ENCODE measurements at places on chromosomes 4 and X. TPM values are rescaled to one million over a fixed set of nuclear protein-coding genes. Genes with fewer than 3 reads are reported as not detected.

Gene EMCN
- not detected for polyA plus RNA-seq

Gene TRIM2
- polyA plus RNA-seq, result 0.76 TPM

Gene YY2
- 0.12 TPM for polyA plus RNA-seq

Gene PPP2R2C
- polyA plus RNA-seq, result not detected

DNA sequence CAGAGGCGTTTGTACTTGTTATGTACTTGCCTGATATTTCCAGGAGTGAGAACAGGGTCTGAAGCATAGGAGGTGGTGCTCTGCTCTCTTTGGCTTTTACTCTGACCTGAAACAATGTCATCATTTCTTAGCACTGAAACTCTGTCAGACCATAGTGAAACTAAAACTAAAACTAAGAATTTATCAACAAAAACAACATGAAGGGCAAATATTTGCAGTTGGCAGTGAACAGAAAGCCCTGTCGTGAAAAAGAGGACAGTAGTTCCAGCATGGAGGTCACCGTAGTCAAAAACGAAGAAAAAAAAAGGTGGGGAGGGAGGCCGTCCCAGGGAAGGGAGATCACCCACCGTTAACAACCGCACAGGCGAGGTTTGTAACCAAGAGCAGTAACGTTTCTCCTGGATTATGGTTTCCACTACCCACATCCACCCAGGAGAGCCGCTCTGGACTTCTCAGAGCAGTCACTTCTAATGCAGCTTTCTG, 97.5 kb downstream of the ANK2 start:
- DNase-seq, result no peak

GRCh38 chr4:15853345-15853744, 75.2 kb downstream of the CD38 start:
- DNase-seq, result no peak

DNA sequence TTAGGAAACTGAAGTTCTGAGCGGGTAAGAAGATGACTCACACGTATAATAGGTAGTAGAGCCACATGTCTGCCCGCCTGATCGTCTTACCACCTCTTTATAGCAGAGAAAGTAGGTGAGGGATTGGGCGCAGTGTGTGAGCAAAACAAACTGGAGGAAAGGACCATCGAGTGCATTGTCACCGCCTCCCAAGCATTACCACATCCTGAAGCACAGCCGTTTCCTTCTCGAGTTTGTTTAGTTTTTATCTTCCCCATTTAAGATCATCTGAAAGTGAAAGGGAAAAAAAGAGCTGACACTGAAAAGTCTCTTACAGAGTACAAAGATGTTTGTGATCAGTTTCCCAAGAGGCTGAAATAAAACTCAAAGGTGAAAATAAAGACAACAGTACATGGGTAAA, 14.8 kb downstream of the PDK3 start:
- DNase-seq, result peak; percentile 76

- DNase-seq, result peak; percentile 16
Observed at GRCh38 chr4:47490550-47490949, 5.5 kb downstream of the ATP10D start.

- no peak for DNase-seq
Observed at GRCh38 chrX:153336121-153336894, 2.4 kb downstream of the ZNF275 start.

DNA sequence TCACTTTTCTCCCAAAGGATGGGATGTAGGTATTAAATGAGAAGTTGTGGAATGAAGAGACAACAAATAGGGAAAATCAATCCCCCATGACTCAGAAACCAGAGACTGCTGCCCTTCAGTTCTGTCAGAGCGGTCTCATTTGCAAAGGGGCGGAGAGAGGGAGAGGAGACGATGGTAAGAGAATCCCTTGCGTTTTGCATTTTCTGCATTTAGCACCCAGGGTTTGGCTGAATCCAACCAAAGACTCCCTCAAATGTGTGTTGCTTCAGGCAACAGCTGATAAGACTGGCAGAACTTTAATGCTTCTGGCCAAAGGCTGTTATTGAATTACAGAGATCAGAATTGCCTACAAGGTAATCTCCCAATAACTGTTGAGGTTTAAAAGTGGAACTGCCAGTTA, 230.2 kb downstream of the EVC2 start:
- no peak for DNase-seq

DNA sequence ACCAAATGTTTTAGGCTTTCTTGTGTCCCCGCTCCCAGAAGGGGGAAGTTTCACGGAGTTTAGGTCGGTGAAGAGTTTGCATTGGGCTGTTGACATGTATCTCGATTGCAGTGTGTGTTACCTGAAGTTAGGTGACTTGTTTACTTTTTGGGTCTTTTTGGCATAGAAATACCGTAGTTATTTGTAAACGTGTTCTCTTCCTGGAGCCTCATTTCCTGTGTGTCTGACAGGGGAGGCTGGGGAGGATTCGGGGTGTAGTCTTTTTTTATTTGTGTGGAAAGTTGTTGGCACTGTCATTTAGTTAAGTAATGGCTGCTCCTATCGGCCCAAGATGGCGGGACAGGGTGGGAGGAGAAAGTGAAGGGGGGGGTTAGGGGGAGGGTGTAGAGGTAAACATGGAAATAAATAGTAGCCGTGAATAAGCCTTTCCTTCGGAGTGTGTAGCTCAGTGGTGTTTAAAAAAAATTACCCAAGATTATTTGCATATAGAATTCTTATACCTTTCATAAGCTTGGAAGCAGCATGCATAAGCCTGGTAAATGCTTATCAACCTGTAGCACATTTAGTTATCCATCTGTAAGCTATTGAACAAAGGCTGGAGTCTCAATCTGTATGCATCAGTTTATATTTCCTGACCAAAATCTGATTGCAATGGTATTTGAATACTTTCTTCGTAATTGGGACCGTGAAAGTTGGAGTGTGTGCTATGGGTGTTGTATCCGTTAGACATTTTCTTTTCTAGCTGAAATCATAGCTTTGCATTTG, 1.6 kb downstream of the KDM6A start:
- DNase-seq, result peak; percentile 46

GRCh38 chr4:121053601-121054143, 18.7 kb downstream of the NDNF start:
- no peak for DNase-seq

- DNase-seq, result no peak
Observed at GRCh38 chr4:26208237-26208994, 112.4 kb upstream of the RBPJ start.

GRCh38 chr4:189302719-189303118, 638.0 kb upstream of the FRG1 start:
- DNase-seq, result no peak

DNA sequence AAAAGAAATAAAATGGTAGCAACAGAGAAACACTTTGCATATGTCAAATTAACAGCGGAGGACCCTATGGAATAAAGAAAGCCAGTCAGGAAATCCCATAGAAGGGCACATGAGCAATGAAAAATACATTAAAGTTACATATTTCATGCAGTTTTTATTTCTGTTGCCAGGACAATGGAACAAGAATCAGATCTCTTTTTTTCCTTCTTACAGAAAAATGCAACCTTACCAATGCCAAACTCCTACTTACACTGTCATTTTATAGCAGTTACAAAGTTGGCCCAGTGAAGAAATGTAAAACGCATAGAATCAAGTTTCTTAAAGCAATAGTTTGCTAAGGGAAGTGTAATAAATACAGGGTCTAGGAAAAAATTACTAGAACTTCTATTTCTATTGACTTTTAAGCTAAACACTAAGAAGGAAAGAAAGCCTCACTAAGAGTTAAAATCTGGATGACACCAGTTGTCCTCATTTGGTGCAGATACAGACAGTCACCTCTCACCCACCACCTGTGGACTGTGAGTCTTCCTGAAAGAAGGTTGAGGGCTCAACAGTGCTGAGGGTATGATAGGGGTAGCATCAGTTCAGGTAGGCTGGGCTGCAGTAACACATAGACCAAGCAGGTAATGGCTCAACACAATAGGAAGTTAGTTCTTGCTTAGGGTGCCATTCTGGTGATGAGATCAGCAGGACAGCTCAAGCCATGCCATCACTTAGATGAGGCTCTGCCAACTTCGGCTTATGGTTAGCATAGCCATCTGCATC, 224.6 kb downstream of the ANAPC10 start:
- no peak for DNase-seq

- no peak for DNase-seq
Observed at GRCh38 chr4:146245850-146246249, 31.5 kb downstream of the REELD1 start.

GRCh38 chr4:35238793-35239192, 1005.5 kb downstream of the ARAP2 start:
- DNase-seq, result no peak
